ENCODE measurements at places on chromosomes 13 and 19.
A peak's percentile ranks its signal among the peaks of the same experiment; 100 is the strongest.

GRCh38 chr19:3224346-3225168 lies at the start of gene CELF5:
Gene CELF5 (plus strand): TSS chr19:3224661. CDS start chr19:3224740, 79 bp downstream.
- no peak for DNase-seq

GRCh38 chr19:43519436-43520088 lies 7.4 kb downstream of the ETHE1 start:
- peak; percentile 92 for DNase-seq

DNA sequence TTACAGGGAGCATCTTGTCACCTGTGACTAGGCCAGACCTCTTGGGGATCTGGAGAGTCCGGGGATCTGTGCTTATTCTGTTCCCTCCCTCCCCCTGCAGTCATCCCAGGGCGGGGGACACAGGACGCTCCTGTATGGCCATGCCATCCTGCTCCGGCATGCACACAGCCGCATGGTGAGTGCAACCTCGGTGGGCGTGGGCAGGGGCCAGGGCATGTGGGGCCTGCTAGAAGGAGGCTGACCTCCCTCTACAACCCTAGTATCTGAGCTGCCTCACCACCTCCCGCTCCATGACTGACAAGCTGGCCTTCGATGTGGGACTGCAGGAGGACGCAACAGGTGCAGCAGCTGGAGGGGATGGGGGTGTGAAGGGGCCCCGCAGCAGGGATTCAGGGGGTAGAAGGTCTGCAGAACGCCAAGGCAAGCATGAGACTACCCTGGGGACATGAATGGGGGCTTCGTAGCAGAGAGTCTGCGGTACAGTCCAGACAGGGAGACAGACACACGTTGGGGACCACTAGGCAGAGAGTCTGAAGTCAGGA lies 10.0 kb downstream of the RYR1 start:
- DNase-seq = no peak

DNA sequence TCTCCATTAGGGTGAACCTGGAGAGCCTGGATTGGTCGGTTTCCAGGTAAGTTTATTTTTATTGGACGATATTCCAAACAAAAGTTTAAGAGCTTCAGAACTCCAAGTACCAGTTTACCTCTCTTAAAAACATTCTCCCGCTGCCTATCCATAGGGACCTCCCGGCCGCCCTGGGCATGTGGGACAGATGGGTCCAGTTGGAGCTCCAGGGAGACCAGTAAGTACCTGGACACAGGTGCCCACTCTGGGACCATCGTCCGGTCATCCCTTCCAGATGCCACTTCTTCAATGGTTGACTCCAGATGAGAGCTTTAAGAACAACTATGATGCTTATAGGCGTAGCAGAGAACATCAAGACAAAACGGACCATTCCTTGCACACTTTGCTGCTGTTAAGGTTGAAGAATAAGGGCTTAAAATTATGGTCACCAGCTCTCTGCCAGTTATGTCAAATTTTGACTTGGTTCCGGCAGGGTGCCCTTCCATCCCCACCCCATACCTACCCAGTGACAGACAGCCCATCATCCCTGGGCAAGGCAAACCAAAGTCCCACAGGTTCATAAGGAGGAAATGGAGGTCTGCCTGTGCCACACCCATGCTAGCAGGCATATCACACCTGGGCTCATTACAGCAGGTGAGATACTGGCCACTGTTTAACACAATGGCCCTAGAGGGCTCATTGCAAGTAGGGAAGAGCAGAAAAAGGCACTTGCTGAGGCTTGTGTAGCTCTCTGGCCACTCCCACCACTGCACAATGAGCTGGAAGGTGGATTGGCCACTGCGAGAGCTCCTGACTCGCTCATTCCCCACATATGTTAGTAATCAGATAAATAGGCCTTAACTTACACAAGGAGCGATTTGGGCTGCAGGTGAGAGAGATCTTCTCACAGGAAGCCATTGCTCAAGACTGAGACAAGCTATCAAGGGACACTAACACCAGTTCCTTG lies 123.6 kb downstream of the COL4A2 start:
- DNase-seq = no peak

GRCh38 chr13:35016362-35017112 lies 74.5 kb downstream of the NBEA start:
- no peak for DNase-seq

Data from amniotic epithelial cell (primary cell).